Common myeloid progenitor, CD34-positive (primary cell): ENCODE measurements at places on chromosomes 4 and X.

- no peak for DNase-seq
Measured at GRCh38 chr4:140130677-140131076, 23.3 kb downstream of the MAML3 start.

- DNase-seq: no peak
Measured at GRCh38 chrX:14015941-14016340, 13.8 kb downstream of the GEMIN8 start.

- peak; percentile 62 for DNase-seq
Measured at GRCh38 chrX:40094041-40094899, 3.5 kb downstream of the BCOR start.

DNA sequence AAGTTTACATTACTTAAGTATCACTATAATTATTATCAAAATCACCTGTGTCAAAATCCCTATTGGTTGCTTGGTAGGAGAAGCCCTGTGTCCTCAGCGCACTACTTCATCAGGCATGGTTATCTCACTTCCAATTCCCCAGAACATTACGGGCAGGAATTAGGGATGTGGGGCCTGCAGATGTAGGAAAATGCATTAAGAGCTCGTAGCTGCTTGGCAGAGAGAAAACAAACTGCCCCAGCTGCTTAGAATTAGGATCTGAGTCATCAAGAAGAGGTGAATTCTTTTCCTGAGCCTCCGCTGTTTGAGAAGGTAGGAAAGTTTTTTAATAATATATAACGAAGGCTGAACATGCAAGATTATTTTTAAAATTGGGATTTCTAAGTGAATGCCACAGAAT is 31.1 kb upstream of the CLNK start:
- peak; percentile 54 for DNase-seq
